Glomerular endothelial cell (primary cell): ENCODE measurements at places on chromosomes 6 and 20. TPM values are rescaled to one million over a fixed set of nuclear protein-coding genes. Genes with fewer than 3 reads are reported as not detected.
A peak's percentile ranks its signal among the peaks of the same experiment; 100 is the strongest.

- DNase-seq, result no peak
Observed at GRCh38 chr6:126513198-126513597, 173.3 kb downstream of the CENPW start.

GRCh38 chr20:2133318-2134183, 31.9 kb downstream of the STK35 start:
- no peak for DNase-seq

- DNase-seq, result no peak
Observed at GRCh38 chr6:50925981-50926380, 107.3 kb downstream of the TFAP2B start.

DNA sequence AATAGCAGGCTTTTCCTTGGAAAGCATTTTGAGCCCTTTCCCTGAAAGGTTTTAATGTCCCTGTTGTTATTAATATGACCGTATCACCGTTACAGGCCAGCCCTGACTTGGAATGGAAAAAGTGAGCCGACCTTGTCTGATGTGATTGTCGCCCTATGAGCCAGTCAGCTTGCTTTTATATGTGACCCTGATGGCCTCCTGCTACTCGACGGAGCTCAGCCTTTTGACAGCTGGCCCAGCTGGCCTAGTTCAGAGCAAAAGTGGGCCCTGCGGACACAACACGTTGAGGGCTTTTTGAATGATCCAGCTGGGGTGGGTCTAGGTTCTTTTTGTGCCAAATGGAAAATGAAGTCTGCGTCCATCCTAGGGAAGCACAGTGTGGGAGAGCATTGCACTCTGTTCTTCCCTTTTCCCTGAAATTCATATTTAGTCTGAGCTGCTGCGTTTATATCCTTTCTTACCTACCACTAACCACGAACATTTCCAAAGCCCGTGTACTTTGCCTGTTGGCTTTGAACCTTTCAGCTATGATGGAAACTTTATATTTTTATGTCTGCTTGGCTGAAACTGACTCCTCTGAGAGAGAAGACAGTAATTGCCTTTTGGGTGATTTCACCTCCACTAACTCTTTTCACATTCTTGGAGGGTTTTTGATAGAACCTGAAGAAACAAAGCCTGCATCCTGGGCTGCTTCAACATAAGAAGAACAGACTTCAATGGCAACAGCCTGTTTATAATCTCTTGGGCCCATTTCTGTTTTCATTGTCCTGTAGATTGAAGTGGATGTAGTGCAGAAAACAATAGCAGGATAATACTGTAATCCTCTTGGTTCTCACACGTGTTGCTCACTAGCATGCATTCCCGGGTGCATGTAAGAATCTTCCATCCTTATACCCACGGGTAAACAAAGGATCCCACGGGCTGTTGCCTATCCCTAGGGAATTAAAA, 121.8 kb upstream of the HDGFL1 start:
- DNase-seq, result no peak

DNA sequence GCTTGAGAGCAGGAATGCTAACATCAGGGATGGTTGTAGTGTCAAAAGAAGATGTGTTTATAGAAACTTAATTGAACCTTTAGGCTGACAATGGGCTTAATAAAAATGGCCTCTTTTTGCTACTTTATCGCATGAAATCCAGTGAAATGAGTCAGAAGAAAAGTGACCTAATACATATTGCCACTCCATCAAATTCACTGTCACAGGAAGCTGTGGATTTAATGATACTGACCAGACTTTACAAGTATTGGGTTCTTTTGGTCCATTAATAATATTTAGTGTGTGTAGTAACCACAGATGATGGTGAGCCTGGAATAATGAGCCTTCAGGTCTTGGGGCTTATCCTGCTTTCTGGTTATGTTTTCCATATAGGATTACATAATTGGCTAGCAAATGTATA, 231.8 kb upstream of the GMDS start:
- DNase-seq, result no peak

- DNase-seq, result no peak
Observed at GRCh38 chr6:128657181-128657580, 136.8 kb upstream of the PTPRK start.

DNA sequence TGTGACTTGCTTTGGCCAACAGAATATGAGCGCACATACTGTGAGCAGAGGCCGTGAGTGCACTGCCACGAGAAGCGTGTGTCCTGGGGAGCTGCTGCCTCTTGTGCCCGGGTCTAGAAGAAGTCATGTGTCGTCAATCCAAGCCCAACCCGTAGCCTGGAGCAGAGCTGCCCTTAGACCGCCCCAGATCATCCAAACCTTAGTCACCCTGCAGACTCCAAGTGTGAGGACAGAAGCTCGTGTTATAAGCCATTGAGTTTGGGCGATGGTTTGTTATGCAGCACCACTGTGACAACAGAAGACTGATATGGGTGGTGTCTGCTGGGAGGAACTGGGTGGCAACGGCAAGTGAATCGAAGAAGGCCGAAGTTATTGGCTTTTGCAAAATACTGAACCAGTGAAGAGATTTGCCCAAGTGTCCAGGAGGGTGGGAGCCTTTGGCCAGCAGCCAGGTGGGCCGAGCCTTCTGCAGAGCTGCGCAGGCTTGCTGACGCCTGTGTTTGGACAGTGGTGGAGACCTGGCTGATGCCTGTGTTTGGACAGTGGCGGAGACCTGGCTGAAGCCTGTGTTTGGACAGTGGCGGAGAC, 101.3 kb upstream of the SULF2 start:
- no peak for DNase-seq

- DNase-seq, result no peak
Observed at GRCh38 chr20:15196547-15197255, 859.3 kb upstream of the FLRT3 start.

DNA sequence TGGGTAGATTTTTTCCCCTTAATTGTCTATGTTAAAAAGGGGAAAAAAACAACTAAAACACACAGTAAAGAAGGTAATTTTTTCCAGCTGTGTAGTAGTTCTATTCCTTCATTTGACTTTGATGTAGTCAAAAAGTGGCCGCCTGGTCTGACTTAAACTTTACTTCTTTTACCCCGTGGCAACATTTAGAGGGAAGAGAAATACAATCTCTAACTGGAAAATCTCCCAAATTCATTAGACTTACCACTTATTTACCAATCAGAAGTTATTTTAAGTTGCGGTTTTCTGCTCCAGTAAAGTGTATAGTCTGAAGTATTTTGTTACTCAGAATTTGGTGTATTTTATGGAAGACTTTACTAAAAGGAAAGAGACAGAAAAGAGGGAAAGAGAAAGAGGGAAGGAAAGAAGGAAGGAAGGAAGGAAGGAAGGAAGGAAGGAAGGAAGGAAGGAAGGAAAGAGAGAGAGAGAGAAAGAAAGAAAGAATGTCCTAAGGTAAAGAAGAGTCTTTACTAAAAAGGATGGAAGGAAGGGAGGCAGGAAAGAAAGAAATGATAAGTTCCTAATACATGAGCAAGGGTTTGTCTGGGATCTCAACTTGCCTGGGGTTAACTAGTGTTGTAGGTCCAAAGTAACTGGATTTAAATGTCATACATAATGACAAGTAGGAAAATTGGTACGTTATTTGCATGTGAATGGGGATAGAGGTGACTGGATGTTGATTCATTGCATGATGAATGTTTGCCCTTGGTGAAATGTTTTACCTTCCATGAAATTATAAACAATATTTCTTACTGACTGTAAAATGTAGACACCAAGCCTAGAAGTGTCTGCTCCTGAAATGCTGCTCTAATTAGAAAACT, 135.1 kb downstream of the SAMD5 start:
- no peak for DNase-seq

DNA sequence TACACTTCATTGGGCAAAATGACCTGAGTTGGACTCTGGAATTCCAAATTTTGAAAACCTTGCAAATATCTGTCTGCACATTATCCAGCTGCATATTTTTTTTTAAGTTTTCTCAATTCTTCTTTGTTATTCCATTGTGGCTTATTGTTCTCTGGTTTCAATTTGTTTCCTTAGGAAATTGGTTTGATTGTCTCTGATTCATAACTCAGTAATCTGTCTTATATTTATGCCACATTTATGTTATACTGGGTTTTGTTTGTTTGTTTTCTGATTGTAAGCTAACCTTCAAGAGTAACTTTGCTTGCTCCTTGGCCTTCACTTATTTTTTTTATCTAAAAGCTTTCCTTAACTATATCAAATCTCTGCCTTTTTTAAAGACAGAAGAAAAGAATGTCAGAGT, 193.3 kb upstream of the PLCB4 start:
- no peak for DNase-seq

DNA sequence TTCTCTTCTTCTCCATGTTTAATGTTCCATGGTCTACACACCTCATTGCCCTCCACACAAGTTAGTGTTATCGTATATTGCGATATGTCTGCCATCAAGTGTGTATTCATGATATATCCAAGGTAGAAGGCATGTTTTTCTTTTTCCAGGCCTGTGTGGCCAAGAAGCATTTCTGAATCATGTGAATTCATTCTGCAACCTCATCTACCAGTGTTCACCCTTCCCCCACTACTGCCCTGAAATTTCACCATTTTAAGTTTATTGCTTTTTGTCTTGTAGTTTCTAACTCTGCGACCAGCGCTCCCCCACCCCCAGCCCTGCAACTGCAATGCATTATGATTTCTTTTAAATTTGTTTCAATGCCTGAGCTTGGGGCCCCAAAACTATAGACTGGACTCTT, 618.0 kb upstream of the FLRT3 start:
- no peak for DNase-seq

DNA sequence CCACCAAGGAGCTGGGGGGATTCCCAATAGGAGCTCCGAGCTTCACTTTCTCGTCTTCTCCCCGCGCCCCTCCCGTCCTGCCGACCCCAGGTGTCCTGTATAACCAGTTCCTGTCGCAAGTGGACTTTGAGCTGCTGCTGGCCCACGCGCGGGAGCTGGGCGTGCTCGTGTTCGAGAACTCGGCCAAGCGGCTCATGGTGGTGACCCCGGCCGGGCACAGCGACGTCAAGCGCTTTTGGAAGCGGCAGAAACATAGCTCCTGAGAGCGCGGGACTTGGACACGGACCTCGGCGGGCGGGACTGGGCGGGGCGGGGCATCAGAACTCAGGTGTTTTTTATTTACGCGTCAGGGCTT, 340 bp upstream of the VARS2 start:
- no peak for DNase-seq

DNA sequence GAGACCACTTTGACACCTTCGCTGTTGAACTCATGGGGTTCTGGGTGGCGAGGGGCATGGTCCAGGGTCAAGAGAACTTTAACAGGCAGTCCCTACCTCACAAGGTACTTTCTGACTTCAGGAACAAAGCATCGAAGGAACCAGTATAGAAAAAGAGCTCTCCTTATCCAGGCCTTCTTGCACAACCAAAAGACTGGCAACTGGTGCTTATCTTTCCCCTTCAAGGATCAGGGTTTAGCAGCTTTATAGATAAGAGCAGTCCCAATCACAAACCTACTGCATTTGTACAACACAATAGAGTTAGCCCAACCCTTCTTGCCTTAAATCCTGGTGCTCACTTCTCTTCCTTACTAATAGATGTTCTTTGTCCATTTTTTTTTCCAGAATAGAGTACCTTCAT, 116.3 kb downstream of the SNX5 start:
- DNase-seq, result no peak

DNA sequence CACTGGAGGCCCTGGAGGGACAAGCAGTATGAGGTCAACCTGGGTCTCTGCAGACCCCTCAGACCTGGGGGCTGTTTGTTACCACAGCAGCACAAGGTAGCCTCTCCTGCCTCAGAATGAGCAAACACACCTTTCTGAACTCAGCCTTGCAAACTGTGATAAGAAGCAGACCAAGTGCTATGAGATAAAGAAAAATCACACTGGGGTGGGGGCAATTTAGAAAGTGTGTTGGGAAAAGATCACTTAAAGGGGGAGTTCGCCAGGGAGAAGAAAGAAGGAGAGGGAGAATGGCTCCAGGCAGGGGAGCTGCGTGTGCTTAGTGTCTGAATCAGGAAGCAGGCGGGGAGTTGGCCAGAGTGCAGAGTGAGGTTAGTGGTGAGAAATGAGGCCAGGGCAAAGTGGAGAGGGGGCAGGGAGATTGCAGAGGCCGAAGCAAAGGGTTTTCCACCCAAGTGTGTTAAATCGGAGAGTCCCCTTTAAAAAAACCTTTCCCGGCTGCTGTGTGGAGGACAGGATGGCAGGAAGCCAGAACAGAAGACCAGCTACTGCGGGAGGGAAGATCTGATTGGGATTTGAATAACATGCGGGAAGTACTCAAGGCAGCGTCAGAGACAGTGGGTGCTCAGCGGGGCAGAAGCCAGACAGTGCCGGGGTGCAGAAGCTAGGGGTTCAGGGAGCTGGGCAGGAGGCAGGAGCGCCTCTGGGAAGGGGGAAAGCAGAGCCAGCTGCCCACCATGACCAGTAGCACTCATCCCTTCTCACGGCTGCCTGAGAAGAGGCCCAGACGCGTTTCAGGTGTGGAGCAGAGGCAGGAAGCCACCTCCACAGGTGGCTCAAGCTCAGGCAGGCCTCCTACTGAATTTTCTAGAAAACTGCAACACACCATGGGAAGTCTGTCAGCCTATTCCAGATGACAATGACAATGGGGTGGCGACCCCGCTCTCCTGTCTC, 9.0 kb downstream of the ADA start:
- peak; percentile 85 for DNase-seq

- no peak for DNase-seq
Observed at GRCh38 chr6:136024711-136025110, 173.2 kb downstream of the PDE7B start.

DNA sequence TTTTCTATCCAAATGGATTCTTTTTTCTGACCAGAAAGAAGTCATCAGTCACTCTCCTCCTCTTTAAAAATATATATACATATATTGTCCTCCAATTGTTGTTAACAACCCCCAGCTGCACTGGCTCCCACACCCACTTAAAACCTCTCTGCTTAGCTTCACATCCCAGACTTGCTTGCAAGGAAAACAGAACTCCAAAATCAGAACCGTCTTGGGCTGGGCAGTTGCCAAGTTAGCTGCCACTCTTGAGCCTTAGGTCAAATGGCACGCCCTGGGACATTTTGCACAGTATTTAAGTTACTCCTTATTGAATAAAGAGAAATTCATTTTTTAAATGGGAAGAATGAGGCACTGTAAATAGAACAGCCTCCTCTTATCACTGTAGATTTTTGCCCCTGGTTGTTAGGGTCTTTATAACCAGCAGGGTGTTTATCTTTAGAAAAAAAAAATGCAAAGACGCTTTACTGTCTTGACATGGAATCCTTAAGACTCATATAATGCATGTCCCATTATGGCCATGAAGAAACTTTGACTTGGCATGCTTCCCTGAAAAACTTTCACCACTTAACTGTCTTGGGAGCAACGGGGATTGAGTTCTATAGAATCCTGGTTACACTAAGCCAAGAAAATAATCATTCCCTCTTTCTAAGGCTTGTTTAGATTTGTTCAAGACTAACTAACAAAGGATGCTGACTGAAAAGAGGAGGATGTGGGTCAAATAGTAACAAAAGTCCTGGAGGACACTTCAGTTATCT, 204.5 kb downstream of the ISM1 start:
- no peak for DNase-seq

- DNase-seq, result no peak
Observed at GRCh38 chr20:2867081-2867864, 6.0 kb upstream of the PTPRA start.

- no peak for DNase-seq
Observed at GRCh38 chr6:119760046-119760445, 410.5 kb upstream of the MAN1A1 start.

Gene DZANK1
- 0.97 and 2.3 TPM in 2 replicates for total RNA-seq

Gene DAAM2
- 0.53 and 1.2 TPM in 2 replicates for total RNA-seq

Gene HLA-DRA
- 0.41 TPM in 1 of 2 replicates, not detected in the other for total RNA-seq

Gene GSTA2
- not detected in 2 replicates for total RNA-seq

Gene NKAIN2
- total RNA-seq, result 0.06 TPM in 1 of 2 replicates, not detected in the other

Gene TSPYL4
- 14.4 and 16.2 TPM in 2 replicates for total RNA-seq

Gene CASP8AP2
- 6.6 and 12.5 TPM in 2 replicates for total RNA-seq
